BJ (cell line): ENCODE measurements at places on chromosomes 1 and 21.

- no peak for DNase-seq
Observed at GRCh38 chr1:209412036-209412435, 171.5 kb upstream of the CAMK1G start.

DNA sequence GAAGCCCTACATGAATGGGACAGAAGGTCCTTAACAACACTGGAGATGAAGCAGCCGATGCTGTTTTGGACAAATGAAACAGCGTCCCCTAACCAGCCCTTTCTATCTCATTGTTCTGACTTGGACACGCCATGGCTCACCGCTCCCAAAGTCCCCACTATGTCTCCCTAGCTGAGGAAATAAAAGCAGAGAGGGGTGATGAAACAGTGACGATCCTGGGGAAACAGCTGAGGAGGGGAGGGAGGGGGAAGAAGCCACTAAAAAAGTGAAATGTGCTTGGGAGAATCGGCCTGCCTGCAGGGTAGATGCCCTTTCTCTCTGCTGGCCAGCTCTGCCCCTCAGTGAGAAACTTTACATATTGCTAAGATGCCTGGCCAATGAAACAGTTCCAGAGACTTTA lies 1.1 kb upstream of the ACKR1 start:
- DNase-seq = no peak

GRCh38 chr21:35861661-35862060 lies 198.7 kb downstream of the SETD4 start:
- DNase-seq = peak; percentile 72

DNA sequence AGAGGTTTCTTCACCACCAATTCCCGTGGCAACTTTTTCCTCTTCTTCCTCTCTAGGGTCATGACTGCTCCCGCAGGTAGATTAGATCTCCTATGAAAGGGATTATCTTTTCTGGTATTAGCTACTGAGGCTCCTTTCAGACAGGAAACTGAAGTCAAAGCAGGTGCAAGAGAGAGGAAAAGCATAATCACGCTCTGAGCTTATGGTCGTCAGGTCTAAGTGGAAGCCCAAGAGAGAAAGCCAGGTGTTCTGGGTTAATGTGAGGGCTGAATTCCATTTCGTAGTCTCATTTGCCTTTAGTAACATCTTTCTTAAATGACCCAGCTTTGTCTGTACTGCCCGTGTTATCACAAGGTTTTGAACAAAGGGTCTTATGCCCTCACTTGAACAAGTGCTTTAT lies 8.3 kb upstream of the MAP3K21 start:
- no peak for DNase-seq

- DNase-seq = no peak
Observed at GRCh38 chr1:206975306-206975705, 5.0 kb upstream of the FCAMR start.
